ENCODE measurements at places on chromosomes 2 and 18.

DNA sequence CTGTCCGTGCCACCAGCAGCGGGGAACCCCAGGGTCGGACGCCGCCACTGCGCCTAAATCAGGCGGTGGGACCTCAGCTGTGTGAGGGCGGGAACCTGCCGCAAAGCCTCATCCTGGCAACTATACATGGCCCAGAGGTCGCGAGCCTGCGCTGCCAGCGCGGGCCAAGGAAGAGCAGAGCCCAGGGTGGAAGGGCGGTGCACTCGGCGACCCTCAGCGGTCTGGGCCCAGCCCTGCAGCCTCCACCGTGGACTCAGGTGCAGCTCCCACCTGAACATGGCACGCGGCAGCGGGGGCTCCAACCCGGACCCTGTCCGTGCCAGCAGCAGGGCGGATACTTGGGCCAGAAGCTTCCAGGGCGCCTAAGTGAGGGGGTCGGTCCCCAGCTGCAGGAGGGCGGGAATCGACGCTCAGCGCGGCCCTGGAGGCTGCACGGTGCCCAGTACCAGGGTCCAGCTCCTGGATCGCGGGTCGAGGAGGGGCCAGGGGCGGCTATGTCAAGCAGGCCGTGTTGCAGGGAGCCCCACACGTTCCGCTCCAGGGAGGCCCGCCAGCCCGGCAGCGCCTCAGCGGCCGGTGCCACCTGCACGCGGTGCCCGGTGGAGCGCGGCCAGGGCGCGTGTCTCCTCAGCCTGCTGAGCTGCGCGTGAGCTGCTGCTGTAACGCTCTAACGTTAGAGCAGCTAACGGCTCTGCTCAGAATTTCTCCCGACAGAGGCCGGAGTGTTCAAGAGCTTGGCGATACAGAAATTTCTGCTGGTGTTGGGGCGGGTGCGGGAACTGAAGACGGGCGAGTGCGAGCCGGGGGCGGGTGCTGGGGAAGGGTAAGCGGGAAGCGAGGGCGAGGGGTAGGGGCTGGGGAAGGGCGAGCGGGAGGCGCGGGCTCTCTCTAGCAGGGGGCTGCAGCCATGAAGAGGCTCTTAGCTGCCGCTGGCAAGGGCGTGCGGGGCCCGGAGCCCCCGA is at the start of gene ANKRD30B:
Gene ANKRD30B, plus strand, starts transcription at position 660 of the 962 bp plus-strand sequence. Its CDS starts 248 bp downstream, at position 908.
- DNase-seq, result no peak

GRCh38 chr18:25223211-25223610 is 128.8 kb downstream of the ZNF521 start:
- no peak for DNase-seq

- no peak for DNase-seq
Observed at GRCh38 chr2:175523001-175523400, 341.5 kb upstream of the ATP5MC3 start.

- DNase-seq, result no peak
Observed at GRCh38 chr2:239394346-239394945, 6.4 kb downstream of the HDAC4 start.

DNA sequence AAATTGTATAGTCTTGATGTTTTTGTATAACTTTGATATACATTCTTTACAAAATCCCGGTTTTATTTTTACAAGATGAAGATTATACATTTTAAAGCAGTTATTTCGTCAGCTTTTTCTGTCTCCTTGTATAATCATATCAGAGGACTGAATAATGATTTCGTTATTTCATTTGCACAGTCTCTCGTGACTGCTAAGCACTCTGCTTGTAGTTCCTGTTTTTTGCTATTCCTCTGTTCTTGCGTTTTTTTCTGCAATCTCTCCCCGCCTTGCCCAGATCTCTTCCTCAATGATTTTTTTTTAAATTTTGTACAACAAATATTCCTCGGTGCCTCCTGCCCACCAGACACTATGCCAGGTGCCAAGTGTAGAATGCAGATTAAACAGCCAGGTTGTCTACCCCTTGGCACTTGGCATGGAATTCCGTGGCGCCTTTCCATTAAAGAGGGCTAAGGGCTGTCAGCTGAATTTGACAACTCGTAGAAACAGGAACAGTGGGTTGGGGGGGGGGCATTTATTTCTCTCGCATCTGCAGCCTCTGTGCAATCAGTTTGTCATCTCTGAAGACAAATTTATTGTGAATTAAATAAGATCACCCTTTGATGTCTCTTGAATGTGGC is 69.6 kb downstream of the KLHL29 start:
- DNase-seq, result no peak

GRCh38 chr2:88307817-88308216 is 137.7 kb downstream of the THNSL2 start:
- DNase-seq, result no peak

GRCh38 chr18:32310101-32310500 is 120.3 kb downstream of the MEP1B start:
- peak; percentile 41 for DNase-seq

- DNase-seq, result no peak
Observed at GRCh38 chr18:13878857-13879256, 36.5 kb downstream of the MC2R start.

GRCh38 chr2:60067006-60067405 is 486.4 kb downstream of the BCL11A start:
- no peak for DNase-seq

Measured in astrocyte of the spinal cord (primary cell).